ENCODE measurements at places on chromosomes 13 and 19.
A peak's percentile ranks its signal among the peaks of the same experiment; 100 is the strongest.

DNA sequence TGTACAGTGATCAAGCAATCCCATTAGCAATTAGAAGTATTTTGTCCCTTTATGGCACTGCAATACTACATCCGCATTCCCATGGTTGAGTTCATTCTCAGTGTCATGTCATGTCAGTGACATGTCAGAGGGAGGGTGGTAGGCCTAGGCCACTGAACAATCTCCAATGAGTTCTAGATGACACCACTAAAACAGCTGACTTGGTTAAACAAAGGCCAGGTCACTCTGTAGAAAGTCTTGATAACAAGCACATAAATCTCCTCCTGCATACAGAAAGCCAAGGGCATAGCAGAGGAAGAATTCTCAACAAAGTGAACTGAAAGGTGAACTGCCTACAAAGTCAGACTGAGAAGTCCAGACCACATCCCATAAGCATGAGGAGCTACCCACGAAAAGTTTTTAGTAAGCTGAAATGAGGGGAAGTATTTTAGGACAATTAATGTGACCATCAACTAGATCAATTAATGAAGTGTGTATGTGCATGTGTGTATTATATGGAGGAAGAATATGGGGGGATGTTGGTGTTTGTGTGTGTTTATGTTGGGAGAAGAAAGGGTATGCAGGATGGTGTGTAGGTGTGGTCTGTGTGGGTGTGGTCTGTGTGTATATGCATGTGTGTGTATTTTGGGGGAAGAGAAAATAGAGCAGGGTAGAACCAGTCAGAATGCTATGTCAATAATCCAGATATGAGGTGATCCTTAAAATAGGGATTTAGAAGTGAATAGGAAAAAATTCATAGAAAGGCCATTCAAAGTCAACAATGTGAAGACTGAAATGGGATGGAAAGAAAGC, 67.7 kb downstream of the TBC1D4 start:
- no peak for DNase-seq

- peak; percentile 26 for DNase-seq
These were observed 89.0 kb upstream of the SLC7A1 start for GRCh38 chr13:29684441-29684840.

DNA sequence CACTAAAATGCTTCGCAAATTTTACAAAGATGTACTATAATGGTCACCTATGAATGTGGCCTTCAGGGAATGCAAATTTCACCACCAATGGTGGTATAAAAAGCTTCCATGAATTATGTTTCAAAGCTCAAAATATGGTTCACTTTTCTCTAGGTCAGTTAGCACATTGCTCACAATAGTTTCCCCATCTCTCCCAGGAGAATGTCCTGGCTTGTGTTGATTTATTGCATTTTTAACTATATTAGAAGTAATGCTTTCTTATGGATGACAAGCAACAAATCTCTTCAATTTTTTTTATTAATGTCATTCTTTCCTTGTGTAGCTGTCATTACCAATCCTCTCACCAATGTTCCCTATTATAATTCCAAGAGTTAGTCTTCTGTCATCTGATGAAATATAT, 621.2 kb downstream of the TBC1D4 start:
- no peak for DNase-seq

DNA sequence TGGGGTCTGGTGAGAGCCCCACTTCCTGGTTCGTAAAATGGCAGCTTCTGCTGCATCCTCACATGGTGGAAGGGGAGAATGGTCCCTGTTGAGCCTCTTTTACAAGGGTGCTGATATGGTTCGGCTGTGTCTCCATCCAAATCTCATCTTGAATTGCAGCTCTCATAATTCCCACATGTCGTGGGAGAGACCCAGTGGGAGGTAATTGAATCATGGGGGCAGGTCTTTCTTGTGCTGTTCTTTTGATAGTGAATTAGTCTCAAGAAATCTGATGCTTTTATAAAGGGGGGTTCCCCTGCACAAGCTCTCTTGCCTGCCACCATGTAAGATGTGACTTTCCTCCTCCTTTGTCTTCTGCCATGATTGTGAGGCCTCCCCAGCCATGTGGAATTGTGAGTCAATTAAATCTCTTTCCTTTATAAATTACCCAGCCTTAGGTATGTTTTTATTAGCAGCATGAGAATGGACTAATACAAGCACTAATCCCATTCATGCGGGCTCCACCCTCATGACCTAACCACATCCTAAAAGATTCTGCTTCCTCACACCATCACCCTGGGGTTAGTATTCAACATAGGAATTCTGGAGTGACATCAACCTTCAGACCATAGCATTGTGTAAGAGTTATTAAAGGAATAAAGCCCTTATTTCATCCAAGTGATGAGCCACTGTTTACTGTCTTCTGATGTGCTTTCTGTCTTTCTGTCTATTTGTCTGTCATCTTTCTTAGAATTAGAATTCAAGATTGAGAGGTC, 159.0 kb upstream of the IRS2 start:
- DNase-seq, result no peak

- DNase-seq, result no peak
These were observed 442 bp downstream of the RAB8A start for GRCh38 chr19:16111909-16112752.

GRCh38 chr19:11291415-11291814, 4.5 kb upstream of the TSPAN16 start:
- no peak for DNase-seq

GRCh38 chr13:113980489-113981064, 6.7 kb upstream of the C13orf46 start:
- DNase-seq, result no peak

GRCh38 chr19:15859187-15859586, 38.7 kb downstream of the CYP4F2 start:
- no peak for DNase-seq

DNA sequence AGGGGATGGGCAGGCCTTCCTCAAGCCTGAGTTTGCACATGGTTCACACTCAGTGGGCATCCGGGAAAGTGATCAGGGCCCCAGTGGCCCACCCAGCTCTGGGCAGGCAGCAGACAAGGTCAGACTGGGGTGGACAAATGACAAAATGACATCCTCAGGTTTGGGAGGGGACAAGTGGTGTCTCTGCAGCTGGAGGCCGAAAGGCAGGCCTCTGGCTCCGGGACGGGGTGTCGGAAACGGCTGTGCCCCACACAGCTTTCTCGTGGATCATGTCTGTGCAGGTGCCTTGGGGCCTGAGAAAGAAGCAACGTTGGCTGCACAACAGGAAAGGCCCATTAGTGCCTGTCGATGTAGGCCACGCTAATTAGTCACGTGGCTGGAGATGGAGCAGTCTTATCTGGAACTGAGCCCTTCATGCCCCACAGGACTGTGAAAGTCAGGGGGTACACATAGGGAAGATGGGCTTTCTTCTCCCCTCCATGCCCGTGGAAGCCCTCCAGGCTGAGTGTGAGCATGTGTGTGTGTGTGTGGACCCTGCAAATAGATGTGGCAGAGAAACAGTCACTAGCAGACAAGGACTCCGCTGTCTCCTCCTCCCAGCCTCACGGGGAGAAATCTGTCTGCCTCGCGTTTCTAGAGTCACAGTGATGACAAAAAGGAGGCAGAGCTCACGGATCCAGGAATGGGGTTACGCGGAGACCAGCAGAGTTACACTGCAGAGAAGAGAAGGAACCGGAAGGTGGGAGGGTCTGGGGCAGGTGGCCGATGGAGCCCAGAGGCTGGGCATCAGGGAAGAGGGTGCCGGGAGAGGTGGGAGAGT, 44.2 kb downstream of the CHST8 start:
- DNase-seq, result no peak

DNA sequence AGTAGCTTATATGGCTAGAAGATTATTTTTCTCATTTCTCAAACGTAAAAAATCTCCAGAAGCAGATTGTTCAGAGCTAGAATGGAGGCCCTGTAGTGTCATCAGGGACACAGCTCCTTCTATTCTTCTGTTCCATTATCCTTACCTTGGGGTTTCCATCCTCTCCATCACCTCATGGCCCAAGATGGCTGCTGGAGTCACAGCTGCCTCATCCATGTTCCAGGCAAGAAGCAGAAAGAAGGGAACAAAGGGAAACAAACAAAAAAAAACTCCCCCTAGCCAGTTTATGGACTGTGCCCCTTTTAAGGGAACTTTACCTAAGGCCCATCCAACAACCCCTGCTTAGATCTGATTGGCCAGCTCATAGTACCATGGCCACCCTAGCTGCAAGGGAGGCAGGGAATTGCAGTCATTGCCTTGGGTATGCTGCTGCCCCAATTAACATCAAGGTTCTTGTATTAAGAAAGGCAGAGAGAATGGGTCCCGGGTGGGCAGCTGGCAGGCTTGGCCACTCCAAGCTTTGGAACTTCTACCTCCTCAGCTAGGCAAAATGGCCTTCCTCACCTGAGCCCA, 15.7 kb downstream of the CEACAM16 start:
- DNase-seq, result no peak

GRCh38 chr13:76826527-76826926, 59.7 kb downstream of the KCTD12 start:
- DNase-seq, result no peak

GRCh38 chr13:93628136-93628797, 401.7 kb downstream of the GPC6 start:
- DNase-seq, result no peak

- DNase-seq, result no peak
These were observed 228.4 kb upstream of the UFM1 start for GRCh38 chr13:38121267-38121666.

- no peak for DNase-seq
These were observed 3.2 kb downstream of the ZNF441 start for GRCh38 chr19:11769995-11770394.

- DNase-seq, result no peak
These were observed 47.6 kb downstream of the CAPN12 start for GRCh38 chr19:38696729-38697055.

- peak; percentile 41 for DNase-seq
These were observed 1.4 kb downstream of the GPX4 start for GRCh38 chr19:1105008-1105872.

DNA sequence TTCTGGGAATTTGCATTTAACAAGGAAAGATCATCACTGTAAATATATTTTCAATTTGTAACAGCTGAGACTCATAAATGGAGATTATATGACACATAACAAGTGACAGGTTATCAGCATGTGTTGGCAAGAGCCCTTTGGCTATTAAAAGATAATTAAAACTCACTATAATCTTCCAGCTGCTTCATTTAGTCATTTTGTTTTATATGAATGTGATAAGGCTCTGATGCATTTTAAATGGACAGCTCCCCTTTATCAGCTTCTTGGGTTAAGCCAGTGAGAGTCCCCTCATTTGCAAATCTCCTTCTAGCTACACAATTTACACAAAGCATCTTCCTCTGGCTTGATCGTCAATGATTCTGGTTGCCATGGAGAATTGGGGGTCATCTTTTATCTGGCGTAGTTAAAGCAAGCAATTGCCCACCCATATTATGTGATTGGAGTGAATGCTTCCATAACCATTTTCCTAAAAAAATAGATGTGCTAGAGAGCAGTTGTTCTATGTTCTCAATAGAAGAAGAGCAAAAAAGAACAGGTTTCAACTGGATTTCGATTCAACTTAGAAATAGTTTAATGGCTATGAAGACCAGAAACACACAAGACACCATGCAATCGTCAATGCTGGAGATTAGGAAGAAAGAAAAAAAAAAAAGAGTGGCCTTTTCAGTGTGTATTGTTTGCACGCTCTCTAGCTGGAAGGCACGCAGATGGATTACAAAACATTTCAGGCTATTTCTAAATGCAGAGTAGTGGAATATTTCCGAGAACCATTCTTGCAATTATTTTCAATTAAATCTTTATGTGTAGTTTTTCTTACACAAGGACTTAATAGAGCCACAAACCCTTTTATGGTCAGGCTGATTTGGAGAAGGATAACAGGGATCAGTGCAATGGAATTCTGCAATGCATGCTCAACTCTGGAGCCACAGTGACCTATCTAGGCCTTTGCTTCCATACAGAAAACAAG, 27.4 kb downstream of the STARD13 start:
- no peak for DNase-seq

DNA sequence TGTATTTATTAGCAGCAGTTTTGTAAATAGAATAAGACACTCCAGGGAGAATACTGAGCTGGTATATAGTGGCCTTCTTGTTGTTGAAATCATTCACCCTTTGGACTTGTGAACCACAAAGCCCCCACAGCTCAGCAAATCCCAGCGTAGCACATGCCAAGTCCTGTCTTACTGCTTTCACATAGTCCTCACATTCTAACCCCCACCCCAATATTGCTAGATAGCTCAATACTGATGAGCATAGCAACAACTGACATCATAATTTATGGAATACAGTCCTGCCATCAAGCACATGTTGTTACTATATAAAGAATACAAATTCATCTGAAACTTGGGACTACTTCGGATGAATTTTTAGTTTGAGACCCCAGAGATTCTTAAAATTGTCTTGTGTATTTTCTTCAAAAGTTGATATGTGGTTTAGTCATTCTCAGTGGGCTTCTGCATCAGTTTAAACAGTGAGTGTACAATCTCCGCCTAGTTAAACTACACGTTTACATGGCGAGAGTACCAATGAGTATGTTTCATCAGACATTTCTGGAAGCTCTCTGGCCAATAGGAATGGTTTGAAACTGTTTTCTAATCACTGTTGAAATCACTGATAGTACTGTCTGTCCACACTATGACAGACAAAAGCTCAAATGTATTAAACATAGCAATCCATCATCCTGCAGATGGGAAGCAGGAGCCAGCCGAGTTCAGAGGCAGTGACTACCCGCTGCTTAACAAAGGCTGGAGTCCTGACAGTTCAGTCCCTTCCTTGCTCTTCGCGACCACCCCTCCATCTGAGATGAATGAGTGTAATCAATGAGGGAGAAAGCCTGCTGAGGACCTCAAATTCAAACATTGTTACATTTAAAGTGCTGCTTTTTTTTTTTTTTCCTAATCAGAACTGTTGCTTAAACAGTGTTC, 15.2 kb downstream of the DACH1 start:
- no peak for DNase-seq

DNA sequence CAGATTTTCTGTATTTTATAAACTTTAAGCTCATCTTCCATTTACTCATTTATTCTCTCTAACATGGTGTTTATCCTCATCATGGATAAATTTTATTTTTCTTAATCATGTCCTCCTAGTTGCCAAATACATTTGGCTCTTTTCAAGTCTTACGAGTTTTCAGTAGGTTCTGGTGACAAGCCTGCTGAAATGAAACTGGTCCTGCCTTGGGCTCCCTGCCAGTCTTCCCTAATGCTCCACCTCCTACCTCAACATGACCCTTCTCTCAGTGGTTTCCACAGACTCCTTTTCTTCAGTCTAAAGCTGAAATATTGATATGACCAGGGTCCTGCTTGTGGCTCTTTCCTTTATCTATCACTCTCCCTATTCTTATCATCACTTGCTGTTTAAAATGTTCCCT, 81.2 kb downstream of the TRPC4 start:
- DNase-seq, result no peak

- DNase-seq, result no peak
These were observed 46.6 kb upstream of the C19orf12 start for GRCh38 chr19:29761575-29762232.

Measured in SW 1271 (cell line).